Astrocyte of the spinal cord (primary cell): ENCODE measurements at places on chromosomes 2 and 18.

GRCh38 chr2:212109217-212109616, 429.4 kb downstream of the ERBB4 start:
- DNase-seq: no peak

GRCh38 chr18:74506448-74507084, 10.4 kb downstream of the CNDP2 start:
- peak; percentile 69 for DNase-seq

DNA sequence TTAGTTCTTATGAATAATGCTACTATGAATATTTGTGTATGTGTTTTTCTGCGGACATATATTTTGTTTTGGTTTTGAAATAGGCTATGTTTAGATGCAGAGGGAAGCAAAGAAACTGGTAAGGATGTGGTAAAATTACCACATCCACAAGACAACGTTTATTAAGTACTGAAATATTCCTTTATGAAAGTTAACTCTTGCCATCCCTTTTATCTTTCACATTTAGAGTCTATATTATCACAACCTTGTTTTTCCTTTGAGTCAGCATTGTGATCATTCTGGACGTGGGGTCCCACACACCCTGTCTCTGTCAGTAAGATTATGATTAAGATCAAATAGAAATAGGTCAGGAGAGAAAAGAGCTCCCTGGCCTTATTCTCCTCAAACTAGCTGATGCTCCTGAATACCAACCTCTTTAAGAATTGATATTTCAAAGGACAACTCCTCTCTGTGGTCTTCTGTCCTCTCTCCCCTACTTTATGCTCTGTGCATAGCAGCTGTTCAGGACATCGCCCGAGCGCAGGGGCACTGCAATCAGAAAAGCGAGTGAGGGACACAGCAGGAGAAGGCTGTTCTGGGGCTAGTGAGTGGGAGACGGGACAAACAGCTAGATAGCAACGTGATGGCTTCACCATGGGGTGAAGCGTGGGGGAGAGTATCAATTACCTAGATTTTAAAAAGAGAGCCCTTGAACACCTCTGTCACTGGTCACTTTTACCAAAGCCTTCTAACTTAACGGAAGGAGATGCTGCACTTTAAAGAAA, 12.2 kb downstream of the METAP1D start:
- DNase-seq: no peak

DNA sequence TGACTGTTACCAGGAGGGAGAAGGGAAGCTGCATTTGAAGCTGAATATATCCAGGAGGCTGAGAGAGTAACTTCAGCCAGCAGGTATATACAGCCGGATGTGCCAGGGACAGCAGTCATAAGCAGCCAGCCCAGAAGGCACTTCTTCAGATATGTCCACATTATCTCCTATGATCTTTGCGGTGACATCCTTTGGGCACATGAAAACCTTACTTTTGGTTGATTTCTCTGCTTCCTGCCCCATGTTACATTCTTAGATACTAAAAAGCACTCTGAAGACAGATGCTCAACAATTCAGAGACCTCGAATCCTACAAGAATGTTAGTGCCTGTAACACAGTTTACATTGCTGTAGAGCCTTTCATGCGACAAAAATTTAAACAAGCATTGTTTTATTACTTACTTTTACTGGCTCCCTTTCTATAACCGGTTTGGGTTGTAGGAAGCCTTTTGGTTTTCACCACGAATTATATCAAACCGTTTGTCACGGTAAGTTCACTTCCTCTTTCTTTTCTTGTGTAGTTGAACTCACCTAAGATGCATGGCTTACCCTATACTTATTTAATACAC, 50.3 kb upstream of the TLK1 start:
- DNase-seq: no peak

GRCh38 chr2:239147376-239147775, 253.4 kb downstream of the HDAC4 start:
- no peak for DNase-seq

DNA sequence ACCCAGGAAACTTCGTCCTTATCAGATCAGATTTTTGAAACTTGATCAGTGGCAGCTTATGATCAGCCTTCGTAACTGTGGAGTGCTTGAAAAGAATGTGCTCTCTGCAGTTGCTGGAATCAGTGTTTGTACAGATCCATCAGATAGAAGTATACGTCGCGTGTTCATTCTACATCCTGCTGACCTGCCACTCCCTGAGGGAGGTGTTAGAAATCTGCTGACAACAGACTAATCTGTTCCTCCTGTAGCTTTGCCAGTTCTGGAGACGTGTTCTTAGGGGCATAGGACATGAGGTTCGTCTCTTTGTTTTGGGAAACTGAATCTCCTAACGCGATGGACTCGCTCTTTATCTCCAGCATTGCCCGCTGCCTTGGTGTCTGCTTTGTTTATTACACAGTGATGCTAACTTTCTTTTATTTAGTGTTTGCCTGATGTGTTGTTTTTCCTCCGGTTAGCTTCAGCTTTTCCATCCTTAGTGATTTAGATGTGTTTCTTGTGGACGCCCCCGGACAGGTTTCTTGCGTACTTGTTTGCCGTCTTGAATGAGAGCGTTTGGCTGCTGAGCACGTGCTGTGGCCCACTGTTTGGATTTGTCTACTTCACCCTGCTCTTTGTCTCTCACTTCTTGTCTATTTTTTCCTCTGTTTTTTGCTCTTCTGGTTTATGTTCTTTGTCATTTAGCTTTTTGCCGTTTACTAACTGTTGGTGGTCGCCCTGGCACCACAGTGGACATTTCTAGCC, 17.4 kb upstream of the GAL3ST2 start:
- no peak for DNase-seq

- DNase-seq: peak; percentile 74
These were observed 125.4 kb upstream of the RNF152 start for GRCh38 chr18:62018034-62018758.

GRCh38 chr18:8366656-8367055, 242.6 kb upstream of the RAB12 start:
- DNase-seq: no peak

DNA sequence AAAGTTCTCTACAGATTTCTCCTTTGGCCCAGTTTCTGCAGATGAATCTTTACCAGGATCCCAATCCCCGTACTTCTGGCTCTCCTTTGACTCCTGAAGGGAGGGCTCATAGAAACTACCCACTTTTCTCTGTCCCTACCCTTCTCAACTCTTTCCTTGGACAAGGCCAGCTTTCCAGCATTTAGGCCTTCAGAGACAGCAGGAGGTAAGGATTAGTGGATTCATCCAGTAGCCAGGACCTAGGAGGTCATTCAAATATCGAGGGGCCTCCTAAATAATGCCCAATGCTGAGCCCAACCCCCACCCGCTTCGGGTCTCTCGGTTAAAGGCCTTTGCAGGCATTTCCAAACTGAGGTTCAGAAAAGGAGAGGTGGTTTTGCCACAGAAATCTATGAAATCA, 4.8 kb upstream of the ZNF532 start:
- no peak for DNase-seq

- DNase-seq: no peak
These were observed 27.5 kb downstream of the SATB2 start for GRCh38 chr2:199430214-199430613.

GRCh38 chr18:35713545-35713944, 132.0 kb downstream of the GALNT1 start:
- DNase-seq: peak; percentile 67

DNA sequence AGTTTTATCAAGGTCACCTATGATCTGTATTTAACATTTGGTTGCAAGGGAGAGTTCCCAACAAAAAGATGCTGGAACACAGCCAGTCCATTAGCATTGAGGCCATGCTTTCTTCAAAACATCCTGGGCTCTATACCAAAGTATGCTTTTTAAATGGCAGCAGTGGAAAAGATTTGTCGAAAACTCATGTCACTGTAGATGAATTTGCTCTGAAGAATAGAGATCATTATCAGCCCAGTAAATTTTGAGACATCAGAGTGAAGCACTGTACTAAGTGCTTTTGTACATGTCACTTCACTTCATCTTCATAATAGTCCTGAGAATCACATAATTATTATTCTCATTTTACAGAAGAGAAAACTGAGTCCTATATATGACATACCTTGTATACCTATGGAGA, 189.8 kb downstream of the CAMKMT start:
- DNase-seq: no peak

DNA sequence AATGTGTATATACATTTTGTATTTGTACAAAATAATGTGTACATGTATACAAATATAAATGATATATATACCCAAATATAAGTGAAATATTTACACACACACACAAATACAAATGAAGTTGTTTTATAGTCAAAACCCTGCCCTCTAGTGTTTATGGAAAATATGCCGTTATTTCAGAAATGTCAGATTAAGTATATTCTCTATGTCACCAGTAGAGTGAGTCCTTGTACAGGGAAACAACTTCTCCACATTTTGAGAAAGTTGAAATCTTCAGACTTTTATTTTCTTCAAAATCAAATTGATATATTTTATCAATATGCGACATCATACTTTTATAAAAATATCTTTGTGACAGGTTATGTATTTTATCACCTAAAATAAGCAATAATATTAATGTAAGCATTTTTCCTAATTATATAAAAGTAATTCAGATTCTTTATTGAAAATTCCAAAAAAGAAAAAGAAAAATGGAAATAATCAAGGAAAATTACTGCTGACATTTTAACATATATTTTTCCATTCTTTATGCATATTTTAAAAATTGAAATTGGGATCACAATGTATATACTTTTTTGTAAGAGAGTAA, 22.4 kb downstream of the ARL6IP6 start:
- peak; percentile 78 for DNase-seq

GRCh38 chr2:128026448-128027277, 1.2 kb downstream of the SAP130 start:
- DNase-seq: peak; percentile 22

GRCh38 chr2:144776766-144777165, 256.8 kb upstream of the ZEB2 start:
- peak; percentile 12 for DNase-seq

- peak; percentile 34 for DNase-seq
These were observed 92.6 kb downstream of the VAPA start for GRCh38 chr18:10006311-10006893.

- no peak for DNase-seq
These were observed 31.5 kb upstream of the SCG2 start for GRCh38 chr2:223633656-223634055.

DNA sequence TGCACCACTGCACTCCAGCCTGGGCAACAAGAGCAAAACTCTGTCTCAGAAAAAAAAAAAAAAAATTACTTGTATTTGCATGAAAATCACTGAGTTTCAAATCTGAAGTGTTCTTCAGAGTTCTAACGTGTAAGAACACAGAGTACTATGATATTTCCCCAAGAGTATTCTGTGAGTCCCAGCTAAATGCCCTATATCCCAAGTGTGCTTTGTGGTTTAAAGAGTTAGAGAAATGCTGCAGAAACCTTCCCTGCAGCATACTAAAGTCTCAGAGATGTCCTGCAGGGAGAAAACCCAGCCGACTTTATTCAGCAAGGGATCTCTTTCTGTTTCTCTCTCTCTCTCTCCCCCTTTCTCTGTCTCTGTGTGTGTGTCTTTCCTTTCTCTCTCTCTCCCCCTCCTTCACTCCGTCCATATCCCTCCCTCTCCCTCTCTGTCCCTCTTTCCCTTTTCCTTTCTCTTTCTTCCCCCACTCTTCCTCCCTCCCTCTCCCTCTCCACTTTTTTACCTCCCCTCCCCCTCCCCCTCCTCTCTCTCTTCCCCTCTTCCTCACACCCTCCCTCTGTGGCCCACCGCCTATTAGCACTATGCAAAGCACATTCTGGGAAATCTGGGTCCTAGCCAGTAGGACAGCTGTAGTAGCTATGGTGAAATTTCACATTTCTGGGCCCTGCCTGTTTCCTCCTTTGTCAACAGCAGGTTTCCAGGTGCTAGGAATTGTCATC, 54.2 kb downstream of the ACTR2 start:
- no peak for DNase-seq

DNA sequence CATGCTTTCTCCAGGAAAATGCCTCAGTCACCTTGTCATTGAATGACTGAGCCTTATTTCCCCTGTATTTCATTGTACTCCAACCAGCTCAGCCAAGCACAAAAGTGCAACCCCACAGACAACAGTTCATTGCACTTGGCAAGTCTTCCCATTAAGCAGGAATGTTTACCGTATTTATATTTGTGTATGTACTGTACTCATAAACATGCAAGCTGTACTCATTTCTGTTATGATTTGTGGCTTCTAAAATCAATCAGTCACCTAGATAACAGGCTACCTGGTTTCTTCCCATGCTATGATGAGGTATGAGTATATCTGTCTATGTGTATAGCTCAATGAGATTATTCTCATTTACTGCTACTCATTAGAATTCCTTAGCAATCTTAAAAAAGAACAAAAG, 505.5 kb upstream of the FAM98A start:
- DNase-seq: no peak

DNA sequence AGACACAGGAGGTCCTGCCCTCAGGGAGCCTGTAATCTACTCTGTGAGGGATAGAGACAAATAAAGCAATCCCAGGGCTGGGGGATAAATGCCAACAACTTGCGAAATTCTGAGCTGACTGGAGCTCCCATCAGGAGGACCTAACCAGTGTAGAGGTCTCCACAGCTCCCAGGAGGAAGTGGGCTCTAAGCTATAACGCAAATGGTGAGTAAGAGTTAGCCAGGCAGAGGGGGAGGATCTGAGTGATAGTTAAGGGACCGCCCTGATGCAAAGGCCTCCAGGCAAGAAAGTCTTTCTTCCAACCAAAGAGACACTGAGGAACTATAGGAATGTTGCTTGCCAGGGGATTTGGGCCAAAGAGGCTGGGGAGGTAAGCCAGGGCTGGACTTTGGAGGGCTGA, 16.0 kb upstream of the ZNF532 start:
- DNase-seq: no peak

DNA sequence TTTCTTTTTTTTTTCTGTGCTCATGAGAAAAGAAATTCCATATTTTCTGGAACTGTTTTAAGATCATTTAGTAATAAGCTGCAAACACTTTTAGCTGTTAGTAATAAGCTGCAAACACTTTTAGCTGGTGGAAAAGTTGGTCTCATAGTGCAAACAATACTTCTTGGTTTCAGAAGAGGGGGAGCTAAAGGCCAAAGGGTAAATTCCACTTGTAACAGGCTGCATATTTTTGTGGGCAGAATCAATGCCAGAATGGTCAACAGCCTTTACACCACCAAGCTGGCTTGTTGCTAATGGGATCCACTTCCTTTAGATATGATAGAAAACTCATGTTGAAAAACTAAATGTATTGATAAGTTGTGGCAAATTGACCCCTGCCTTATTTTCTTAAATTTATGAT, 356.8 kb downstream of the NR4A2 start:
- peak; percentile 41 for DNase-seq

DNA sequence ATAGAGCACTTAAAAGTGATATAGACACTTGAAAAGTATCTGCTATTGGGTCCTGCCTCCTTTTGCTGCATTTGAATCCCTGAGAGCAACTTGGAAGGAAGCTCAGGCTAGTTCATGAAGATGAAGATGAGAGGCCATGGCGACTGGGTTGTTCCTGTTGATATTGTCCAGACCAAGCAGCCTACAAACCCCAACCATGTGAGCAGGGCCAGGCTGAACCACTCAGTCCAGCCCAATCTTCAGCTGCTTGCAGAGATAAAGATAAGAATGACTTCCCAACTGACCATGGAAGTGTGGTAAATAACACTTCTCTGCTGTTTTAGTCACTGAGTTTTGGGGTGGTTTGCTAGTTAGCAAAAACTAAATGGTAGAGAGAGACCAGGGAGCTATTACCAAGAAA, 417.6 kb downstream of the SOX11 start:
- DNase-seq: no peak

GRCh38 chr18:6962571-6963451, 154.8 kb downstream of the LAMA1 start:
- DNase-seq: no peak
